ENCODE measurements at places on chromosomes 16 and 17.

- no peak for DNase-seq
Measured at GRCh38 chr16:78795433-78795832, 696.0 kb downstream of the WWOX start.

GRCh38 chr16:87054856-87055255 is 262.3 kb downstream of the C16orf95 start:
- DNase-seq = no peak

GRCh38 chr16:8849411-8850011 is 19.3 kb downstream of the CARHSP1 start:
- DNase-seq = no peak

GRCh38 chr16:81899601-81900000 is 111.7 kb downstream of the SDR42E1 start:
- no peak for DNase-seq

GRCh38 chr16:63938661-63939060 is 1183.2 kb downstream of the CDH11 start:
- no peak for DNase-seq

DNA sequence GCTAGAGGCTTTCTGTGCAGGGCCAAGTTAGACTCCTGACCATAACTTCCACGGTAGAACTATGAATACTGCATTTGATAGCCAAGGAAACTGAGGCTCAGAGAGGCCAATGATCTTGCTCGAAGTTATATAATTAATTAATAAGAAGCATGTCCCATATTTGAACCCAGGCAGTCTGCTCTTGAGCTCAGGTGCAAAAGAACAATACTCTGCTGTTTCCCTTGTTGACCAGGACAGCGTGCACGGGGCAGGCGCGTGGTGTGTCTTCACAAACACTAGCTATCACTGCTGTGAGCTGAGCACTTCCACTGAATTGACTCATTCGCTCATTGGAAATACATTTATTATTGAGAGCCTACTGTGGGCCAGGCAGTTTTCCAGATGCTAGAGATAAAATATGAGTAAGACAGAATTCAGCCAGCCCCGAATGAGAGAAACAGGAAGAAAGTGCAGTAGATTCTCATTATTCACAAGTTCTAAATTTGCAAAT is 1.6 kb downstream of the CHD9 start:
- DNase-seq = no peak

GRCh38 chr17:41308251-41308917 is 725 bp downstream of the KRTAP16-1 start:
- DNase-seq = no peak

DNA sequence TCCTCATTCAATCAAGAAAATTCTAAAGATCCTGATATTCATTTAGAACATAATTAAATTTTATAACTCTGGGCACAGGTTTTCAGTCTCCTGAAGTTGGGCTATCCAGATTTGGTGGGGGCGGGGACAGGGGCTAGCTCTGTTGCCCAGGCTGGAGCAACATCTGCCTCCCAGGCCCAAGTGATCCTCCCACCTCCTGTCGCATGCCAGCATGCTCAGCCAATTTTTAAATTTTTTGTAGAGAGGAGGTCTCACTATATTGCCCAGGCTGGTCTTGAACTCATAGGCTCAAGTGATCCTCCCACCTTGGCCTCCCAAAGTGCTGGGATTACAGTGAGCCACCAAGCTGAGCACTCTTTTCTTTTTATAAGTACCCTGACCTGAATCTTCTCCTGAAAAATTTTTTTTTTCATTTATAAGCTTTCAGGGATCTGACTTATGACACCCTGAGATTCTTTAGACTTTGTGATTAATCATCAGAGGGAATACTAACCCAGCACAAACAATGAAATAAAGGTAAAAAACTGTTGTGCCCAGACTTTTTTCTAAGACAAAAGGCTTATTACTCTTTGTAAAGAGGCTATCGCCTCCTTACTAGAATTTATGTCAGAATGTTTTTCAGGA is 62.6 kb downstream of the TUBD1 start:
- no peak for DNase-seq

GRCh38 chr17:41520821-41521521 is 2.3 kb upstream of the KRT15 start:
- no peak for DNase-seq

GRCh38 chr17:1083451-1084187 is 86.7 kb downstream of the TIMM22 start:
- DNase-seq = peak; percentile 44

DNA sequence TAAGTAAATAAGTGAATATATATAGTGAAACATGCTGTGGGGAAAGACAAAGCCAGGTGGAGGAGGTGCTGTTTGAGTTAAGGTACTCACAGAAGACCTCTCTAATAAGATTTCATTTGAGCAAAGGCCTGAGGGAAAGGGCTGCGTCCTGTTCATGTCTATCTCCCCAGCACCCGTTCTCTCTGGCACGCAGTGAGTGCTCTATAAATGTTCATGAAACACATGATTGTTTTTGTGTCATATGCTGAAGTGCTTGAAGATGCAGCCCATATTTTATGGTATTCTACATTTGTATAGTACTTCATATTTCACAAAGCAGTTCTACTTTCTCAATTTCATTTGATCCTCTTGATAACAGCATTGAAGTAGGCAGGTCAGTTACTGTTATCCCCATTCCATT is 990 bp downstream of the VWA3A start:
- no peak for DNase-seq

Data from lung (tissue), 17 donors.